ENCODE measurements at places on chromosomes 6 and 20.

DNA sequence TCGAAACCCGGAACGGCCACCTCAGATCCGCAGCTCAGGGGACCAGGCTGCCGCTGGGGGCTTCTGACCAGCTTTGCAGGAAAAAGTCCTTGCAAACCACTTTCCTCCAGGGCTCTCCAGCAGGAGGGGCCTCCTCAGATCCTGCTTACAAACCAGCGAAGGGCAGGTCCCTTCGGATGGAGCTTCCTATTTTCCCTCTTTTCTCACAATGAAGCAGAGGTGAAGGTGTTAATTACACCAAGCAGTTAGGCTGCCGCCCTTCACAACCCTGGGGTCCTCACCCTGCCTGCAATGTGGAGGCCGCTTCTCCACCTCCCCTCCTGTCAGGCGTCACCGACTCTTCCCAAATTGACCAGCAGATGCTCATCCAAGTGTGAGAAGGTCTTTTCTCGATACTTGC lies 5.7 kb downstream of the ARHGAP40 start:
- no peak for DNase-seq

GRCh38 chr20:50900261-50900660 lies 31.0 kb downstream of the ADNP start:
- no peak for DNase-seq

DNA sequence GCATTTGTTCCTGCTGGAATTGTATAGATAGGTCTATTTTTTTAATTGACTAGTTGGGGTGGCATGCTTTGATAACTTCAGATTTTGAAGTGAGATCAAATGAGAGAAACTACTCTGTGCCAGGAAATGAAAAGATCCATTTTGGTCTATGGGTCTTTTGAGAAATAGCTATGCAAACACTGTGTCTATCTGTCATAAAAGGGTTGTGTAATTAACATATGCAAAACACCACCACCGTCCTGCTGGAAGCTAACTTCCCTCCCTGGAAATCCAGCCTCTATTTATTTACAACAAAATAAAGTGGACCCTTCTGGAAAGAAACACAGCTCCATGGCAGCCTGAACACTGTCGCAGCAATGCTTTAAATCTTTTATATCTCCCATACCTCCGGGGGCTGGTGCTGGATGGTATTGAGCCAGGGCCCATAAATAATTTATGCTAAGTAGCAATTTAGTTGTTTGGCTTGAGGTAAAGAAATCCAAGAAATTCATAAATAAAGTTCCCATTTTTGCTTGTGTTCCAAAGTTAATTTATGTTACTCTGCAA lies 244.2 kb upstream of the POU3F2 start:
- no peak for DNase-seq

GRCh38 chr6:78861509-78861908 lies 5.8 kb upstream of the IRAK1BP1 start:
- no peak for DNase-seq

DNA sequence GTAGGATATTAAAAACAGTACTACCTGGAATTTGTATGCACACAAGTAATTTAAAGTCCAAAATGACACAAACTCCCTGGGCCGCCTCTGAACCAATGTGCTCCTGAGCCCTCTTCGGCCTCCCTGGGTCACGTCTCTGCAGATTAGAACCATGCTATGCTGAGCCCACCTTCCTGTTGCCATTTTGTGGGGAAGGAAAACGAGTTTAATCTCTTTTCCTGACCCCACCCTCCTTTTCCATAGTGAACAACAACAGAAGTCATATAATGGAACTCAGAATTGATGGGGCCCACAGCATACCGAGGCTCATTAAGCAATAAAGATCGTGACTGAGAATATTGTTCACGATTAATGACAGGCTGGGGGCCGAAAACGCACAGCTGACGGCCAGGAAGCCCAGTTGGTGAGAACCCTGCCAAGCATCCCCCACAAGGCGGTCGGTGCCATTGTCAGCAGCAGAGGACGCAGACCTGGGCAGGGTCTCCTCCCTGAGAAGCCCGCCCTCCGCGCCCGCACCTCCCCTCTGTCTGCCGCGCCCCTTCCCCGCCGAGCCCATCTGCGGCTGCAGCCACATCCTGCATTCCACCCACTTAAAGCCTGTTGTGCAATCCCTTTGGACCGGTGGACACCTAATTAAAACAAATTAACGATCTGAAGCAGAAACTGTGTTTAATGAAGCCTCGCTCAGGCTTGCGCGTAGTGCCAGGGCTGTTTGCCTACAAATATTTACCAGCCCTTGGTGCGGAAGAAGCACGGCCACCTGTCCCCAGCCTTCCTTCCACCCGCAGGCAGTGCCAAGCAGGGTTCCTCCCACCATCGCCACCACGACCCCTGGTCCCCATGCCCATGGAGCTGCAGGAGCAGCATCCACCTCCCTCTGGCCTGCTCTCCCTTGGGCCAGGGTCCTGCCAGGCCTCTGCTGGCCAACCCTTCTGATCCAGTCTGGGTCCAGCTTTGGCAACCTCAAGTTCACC lies 68.1 kb downstream of the DLL1 start:
- no peak for DNase-seq

DNA sequence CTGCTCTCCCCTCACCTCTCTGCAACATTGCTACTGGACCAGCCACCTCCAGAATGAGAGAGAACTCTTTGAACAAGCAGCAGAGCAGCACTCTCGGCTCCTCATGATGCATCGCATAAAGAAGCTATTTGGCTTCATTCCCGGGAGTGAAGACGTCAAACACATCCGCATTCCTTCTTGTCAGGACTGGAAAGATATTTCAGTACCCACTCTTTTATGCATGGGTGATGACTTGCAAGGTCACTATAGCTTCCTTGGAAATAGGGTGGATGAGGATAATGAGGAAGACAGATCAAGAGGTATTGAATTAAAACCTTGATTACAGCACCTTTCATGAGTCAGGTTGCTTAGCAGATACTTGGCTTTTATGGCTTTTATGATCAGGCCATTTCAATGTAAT lies 4.3 kb downstream of the CALHM4 start:
- no peak for DNase-seq

- DNase-seq = no peak
Measured at GRCh38 chr20:19375801-19376200, 163.4 kb downstream of the SLC24A3 start.

DNA sequence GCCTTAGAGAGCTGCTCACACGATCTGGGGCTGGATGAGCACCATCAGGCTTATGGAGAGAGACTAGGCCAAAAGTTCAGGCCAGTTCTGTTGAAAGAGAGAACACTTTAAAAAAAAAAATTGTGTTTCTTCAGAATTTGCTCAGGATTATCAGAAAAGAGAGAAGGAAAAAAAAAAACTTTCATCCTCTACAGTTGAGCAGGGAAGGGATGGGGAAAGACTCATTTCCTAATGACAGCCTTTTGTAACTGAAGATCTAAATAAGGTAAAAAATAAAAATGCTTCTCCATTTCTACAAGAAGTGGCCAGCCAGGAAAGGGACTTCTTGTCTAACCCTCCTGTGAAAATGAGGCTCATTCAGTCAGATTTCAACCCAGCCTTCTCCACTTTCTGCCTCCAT lies 134.8 kb downstream of the LY86 start:
- no peak for DNase-seq
